Stimulated activated CD4-positive, alpha-beta T cell treated with anti-CD3 and anti-CD28 coated beads, Interleukin-15, amount 100 ng/mL, for 48 hours (primary cell): ENCODE measurements at places on chromosomes 3 and 15.

DNA sequence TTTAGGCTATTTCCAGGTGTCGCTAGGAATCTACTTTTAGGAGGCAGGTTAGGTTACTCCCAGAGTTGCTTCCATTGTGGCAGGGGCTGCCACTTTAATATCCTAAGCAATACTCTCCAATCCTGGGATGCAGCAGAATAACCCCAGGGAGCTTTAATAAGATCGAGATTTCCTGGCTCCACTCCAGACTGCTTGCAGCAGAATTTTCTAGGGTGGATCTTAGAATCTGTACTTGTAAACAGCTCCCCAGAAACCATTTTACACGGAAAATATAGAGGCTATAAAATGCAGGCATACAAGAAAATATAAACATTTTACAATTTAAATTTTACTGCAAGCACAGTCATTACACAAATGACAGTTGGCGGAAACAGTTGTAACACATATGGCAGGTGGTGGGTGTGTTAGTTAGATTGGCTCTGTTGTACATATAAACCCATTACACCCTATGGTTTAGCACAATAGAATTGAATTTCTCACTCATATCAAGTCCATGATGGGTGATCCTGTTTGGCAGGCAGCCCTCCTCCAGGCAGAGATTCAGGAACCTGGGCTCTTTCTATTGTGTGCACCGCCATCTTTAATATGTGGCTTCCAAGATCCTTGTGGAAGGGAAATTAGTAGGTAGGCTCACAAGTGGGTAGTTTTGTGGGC lies 35.0 kb upstream of the TNFAIP8L3 start:
- DNase-seq, result no peak

DNA sequence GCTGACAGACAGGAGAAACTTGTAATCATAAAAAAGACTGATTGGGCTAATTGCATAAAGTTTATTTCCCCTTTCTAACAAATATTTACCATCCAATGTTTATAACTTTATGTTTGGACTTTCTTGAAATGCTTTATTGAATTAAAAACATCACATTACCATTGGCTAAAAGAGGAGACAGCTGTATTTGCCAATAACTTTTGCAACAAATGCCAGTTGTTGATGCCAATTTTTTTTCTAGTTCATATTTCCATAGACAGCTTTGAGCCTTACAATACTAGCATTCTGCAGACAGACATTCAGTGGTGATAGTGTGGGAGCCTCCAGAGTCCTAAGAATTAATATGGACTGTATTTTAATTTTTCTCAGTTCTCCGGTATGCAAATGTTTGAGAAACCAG lies 198.4 kb downstream of the ADAMTS17 start:
- no peak for DNase-seq

GRCh38 chr15:81091889-81092558 lies 42.0 kb upstream of the CFAP161 start:
- DNase-seq, result no peak

DNA sequence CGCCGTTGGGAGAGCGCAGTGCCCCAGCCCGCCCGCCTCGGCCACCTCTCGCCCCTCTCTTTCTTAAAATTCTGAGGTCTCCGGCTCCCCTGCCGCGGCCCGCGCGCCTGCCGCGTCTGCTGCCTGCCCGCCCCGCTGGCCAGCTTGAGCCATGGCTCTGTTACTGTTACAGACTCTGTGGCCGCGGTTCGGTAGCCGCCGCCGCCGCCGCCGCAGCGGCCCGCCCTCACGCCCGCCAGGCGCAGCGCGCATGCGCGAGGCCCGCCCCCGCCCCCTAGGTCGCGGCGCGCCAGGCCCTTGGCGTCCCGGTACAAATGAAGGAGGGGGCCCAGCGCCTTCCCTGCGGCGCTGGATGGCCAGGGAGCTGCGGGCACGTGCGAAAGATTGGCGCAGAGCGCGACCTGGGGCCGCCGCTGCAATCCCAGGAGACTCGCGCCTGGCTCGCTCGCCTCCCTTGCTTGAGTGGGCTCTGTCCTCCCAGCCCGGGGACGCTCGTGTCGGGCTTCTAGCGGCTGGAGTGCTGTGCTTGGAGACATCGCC lies at the start of gene ONECUT1:
Gene ONECUT1 (minus strand): TSS at position 168 of the 540 bp plus-strand sequence. CDS start 452 bp downstream, outside the sequence.
- DNase-seq, result no peak

DNA sequence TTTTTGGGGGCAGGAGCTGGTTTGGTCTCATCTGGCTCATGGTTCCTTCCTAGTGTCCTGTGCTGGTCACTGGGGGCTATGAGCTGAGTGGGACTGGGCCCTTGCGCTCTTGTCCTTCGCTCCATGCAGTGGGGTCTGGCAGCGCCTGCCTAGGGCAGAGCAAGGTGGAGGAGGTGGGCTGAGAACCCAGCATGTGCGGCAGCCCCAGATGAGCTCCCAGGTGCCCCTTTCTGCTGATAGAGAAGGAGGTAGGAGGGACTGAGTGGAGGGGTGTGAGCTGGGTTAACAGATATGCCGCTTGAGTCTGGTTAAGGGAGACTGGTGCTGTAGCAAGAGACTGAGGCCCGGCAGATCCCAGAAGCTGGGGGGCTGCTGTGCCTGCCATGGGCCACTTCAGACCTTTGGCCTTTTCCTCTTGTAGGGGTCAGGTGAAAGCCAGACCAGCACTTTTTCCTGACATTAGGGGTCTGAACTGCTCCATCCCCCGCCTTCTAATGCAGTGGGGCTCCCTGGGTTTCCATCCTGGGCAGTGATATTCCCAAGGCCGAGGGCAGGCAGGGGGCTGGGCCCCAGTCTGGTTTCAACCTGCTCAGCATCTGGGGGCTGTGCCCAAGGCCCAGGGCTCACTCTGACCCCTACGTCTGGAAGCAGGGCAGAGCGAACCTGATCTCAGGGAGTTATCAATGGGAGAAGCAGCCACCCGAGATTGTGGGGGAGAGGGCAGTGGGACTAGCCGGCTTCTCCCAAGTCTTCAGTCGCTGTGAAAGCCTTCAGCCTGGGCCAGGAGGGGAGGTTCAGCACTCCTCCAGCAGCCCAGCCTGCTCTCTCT lies 62.9 kb upstream of the PRR23C start:
- DNase-seq, result no peak

GRCh38 chr15:91855684-91856489 lies 2.4 kb downstream of the SLCO3A1 start:
- no peak for DNase-seq

DNA sequence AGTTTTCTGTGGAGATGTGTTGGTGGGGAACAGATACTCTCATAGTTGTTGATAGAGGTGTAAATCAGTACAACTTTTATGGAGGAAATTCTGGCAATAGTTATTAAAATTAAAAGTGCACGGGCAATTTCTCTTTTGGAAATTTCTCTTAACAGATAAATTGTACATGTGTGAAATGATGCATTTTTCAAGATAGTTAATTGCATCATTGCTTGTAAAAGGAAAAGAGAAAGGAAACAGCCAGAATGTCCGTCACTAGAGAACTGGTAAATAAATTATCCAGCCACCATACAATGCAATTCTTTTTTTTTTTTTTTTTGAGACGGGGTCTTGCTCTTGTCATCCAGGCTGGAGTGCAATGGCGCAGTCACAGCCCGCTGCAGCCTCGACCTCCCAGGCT lies 14.2 kb downstream of the ZNF710 start:
- DNase-seq, result no peak

DNA sequence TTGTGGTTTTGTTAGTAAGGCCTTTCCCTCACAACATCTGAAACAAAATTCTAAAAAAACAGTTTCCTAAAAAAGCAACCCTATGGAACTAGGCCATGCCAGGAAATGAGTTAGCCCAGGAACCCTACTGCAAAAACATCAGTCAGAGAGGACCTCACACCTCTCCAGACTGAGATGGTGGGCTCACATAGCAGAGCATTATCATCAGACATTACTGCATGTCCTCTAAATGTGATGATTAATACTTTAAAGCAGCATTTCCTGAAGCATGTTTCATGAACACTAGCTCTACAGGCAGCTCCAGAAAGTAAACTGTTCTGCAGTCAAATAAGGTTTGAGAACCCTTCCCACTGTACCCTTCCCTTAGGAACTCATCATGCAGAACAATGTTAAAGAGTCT lies 232.3 kb upstream of the MRPL3 start:
- DNase-seq, result no peak

DNA sequence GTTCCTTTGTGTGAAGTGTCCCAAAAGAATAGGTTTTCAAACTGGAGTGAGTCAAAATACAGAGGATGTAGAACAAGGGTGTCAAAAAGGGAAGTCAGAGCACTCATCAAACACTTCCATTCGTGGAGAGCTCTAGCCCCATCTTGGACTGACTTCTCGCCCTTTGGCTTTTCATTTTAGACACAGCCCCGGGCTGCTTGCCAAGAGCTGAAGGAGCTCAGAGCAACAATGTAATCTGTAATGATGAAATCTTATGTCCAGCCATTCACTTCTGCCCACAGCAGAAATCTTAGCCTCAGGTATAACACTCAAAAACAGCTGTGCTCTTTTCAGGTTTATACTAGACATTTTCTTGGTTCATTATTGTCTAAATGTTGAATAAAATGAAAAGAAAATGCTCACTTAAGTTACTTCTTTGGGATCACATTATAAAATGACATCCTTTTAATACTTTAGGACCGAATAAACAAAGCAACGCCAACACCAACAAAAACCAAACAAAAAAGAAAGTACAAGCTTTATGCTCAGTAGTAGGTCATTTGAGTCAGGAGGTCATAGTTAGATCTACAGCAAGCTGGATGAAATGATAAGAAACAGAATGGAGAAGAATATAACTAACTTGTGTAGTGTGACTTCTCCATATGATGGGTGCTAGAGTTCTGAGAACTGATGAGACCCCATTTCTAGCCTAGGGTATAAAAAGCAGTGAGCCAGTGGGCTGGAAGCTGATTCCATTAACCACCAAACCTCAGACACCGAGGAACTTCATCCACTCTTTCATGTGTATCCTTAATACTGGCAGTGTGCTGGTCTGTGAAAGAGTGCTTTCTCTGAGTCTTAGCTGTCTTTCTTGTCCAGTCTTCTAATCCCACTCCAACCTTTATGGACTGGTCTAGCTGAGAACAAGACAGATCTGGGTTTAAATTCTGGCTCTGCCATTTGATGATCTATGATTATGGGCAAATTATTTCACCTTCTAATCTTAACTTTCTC lies 131.8 kb upstream of the SLC7A14 start:
- no peak for DNase-seq

DNA sequence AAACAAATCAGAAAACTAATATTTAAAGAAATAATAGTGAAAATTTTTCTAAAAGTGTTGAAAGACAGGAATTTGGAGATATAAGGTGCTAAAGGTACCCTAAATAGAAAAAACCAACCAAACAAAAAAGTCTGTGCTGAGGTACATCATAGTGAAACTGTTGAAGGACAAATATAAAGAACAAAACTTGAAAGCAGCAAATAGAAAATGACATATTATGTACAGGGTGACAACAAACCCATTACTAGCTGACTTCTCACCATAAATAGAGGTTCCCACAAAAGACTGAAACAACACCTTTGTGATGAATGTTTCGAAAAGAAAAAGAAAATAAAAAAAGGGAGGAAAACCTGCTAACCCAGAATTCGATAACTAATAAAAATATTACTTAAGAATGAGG lies 502.5 kb upstream of the NECTIN3 start:
- no peak for DNase-seq

- DNase-seq, result no peak
These were observed 231.3 kb downstream of the TP63 start for GRCh38 chr3:189862385-189862998.

GRCh38 chr3:32821686-32822296 lies 4.0 kb downstream of the TRIM71 start:
- DNase-seq, result no peak

- no peak for DNase-seq
These were observed 230.9 kb downstream of the NSUN3 start for GRCh38 chr3:94293793-94294195.

DNA sequence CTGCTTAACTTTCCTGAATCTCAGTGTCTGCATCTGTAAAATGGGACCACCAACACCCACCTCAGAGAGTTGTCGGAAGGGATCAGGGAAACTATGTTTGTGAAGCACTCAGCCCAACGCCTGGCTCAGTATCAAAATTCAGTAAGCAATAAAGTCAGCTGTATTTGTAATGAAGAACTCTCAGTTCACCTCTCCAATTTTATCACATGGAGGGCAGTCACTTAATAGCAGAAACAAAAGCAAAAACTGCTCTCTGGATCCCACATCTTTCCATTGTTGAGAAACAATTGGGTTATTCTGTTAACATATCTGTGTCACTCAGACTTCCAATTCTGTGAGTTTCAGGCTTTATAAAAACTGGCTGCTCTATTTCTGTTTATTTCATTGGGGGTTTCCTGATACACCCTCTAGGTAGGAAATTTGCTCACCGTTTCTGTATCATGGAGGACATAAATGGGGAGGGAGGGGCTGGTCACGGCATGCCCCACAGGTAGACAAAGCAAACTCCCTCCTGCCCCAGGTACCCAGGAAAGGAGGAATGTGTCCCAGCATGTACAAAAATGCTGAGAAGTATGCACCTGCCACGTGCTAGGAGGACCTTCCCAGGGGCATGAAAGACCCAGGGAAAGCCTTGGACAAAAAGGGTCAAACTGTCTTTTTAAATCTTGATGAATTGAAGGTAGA lies 81.4 kb upstream of the LMOD3 start:
- no peak for DNase-seq

DNA sequence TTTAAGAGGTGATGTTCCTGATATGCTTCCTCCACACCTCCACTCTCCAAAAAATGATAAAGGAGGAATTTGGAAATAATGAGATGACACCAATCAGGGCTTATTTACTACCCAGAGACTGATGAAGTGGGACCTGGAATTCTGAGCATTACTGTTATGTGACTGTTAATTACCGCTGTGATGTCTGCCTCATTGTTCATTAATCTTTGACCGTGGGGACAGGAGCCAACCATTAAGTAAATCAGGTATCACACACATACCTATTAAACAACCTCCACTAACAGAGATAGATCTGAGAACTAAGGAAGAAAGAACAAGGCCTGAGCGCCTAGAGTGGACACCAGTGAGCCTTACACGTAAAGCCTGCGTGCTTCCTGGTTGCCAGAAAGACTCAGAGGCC lies 37.7 kb downstream of the ABHD5 start:
- no peak for DNase-seq

- no peak for DNase-seq
These were observed 109.1 kb upstream of the LRIG1 start for GRCh38 chr3:66609660-66610561.

GRCh38 chr3:18499301-18499700 lies 74.2 kb upstream of the SATB1 start:
- DNase-seq, result no peak

- no peak for DNase-seq
These were observed 233.5 kb upstream of the ATP10A start for GRCh38 chr15:26096581-26096980.

- no peak for DNase-seq
These were observed 518.2 kb downstream of the CADM2 start for GRCh38 chr3:85476891-85477495.

DNA sequence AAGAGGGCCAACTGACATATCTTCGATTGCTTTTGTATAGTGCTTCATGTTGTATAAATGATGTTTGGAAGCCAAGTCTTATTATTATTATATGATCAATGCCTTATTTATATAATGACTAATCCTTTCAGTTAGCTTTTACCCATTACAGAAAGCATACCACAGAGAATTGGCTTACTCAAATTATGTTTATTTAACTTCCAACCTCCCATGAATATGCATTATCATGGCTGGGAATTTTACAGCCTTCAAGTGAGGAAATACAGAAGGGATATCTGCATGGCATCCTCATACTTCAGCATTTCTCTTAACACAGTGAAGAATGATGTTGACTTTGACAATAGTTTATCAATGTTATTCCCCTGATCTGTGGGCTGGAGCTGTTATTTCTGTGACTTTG lies 225.9 kb upstream of the GAP43 start:
- no peak for DNase-seq

- no peak for DNase-seq
These were observed 16.1 kb downstream of the TLE3 start for GRCh38 chr15:70081612-70082011.
